Activated CD4-positive, alpha-beta T cell treated with anti-CD3 and anti-CD28 coated beads for 36 hours (primary cell): ENCODE measurements at places on chromosomes 4 and X. TPM values are rescaled to one million over a fixed set of nuclear protein-coding genes. Genes with fewer than 3 reads are reported as not detected.

DNA sequence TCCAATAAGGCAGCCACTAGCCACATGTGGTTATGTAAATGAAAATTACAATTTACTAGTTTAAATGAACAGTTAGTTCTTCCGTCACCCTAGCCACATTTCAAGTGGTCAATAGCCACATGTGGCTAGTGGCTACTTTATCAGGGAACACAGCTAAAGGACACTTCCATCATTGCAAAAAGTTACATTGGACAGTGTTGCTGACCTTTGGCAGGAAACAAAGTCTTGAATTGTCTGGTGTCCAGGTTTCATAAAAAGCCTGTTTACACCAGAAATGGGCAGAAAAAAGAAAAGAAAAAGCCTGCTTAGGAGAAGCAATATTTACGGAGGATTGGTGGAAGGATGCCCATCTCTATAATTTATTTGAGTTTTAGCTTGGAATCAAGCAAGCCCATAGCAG, 38.6 kb downstream of the RWDD4 start:
- no peaks in the 10 kb centered on the region for H3K36me3 ChIP-seq
- no peaks in the 10 kb centered on the region for H3K4me1 ChIP-seq
- H3K27me3 ChIP-seq, result no peaks in the 10 kb centered on the region
- H3K4me3 ChIP-seq, result no peak overlapping the region

DNA sequence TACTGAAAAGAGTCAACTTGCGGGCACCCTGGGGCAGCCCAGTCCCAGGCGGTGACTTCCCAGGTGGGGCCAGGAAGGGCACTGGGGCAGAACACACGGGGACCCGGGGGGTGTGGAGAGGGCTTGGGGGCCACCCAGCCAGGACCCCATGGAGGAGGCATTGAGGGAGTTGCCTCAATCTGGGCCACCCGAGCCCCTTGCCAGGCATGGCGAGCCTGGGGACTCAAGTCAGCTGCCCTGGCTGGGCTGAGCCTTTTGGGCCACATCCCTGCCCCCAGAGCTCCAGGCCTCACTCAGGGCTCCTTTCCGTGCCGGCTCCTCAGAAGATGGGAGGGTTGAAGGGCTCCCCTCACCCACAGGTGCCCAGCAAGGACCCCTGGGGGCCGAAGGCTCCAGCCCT, 6.6 kb upstream of the CPLX1 start:
- H3K4me3 ChIP-seq, result no peak overlapping the region
- peaks cover 13% of the 10 kb centered on the region for H3K27me3 ChIP-seq
- no peaks in the 10 kb centered on the region for H3K36me3 ChIP-seq
- DNase-seq, result no peak

DNA sequence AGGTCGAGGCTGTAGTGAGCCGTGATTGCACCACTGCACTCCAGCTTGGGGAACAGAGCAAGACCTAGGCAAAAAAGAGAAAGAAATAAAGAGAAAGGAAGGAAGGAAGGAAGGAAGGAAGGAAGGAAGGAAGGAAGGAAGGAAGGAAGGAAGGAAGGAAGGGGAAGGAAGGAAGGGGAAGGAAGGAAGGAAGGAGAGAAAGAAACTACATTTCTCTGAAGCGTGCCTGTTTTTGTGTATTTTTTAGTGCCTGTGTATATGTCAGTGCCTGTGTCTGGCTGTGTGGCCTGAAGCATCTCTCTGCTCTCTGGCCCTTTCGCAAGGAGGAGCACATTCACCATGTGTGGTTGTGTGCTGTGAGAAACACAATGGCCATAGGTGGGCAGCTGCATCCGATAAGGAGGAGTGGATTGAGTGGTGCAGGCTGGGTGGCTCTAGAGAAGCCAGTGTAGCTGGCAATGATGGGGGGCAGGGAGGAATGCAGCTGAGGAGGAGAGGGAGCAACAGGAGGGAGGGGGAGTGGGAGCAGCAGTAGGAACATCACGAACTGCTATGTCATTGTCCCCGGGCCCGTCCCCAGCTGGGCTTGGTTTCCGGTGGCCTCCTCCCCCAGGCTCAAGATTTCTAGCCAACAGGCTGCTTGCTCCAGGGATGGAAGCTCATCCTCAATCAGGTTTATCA, 11.4 kb downstream of the SYN1 start:
- no peak for DNase-seq
- H3K4me1 ChIP-seq, result peaks cover 5% of the 10 kb centered on the region
- no peaks in the 10 kb centered on the region for H3K27me3 ChIP-seq
- H3K27ac ChIP-seq, result no peak overlapping the region
- no peaks in the 10 kb centered on the region for H3K36me3 ChIP-seq

DNA sequence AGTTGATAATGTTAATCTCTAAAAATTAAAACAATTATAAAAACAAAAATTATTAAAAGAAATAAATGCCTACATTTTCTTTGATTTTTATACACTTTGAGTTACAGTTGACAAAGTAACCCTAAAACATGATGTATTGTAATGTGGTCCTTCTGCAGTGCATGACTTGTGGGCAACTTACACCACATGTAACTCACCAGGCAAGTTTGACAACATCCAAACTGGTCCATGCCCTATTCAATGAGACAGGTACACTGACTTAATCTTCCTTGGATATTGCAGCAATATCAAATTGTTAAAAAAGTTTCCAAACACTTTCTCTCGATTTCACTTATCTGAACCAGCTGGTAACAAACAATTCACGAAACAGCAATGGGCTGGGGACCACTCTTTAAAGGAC, 81.5 kb downstream of the FTHL17 start:
- H3K27me3 ChIP-seq, result no peaks in the 10 kb centered on the region
- H3K4me1 ChIP-seq, result peaks cover 5% of the 10 kb centered on the region
- no peak for DNase-seq
- no peak overlapping the region for H3K27ac ChIP-seq

- DNase-seq, result no peak
- H3K4me1 ChIP-seq, result no peaks in the 10 kb centered on the region
- H3K27ac ChIP-seq, result no peak overlapping the region
- H3K36me3 ChIP-seq, result no peaks in the 10 kb centered on the region
These were observed 216.2 kb upstream of the BMP3 start for GRCh38 chr4:80814266-80814665.

DNA sequence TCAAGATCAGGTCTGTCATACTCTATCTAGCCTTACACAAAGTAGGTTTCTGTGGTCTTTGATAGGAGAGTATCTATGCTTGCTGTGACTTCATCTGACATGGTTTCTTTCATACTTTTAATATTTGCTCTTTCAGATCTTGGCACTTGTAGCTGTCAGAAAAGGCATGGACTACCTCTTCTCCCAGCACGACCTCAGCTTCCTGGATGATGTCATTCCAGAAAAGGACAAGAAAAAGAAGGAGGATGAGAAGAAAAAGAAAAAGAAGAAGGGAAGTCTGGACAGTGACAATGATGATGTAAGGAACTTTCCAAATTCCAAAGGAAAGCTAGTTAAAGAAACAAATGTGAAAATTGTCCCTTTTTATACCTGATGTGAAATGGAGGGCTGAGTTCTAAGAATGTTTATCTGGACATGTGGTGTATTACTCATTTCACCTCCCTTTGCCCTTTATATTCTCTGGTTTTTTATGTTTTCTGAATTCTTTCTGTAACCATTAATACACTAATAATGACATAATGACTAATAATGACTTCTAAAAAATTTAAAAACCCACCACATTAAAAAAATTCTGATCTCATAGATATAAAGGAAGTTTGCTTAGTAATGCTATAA, 221.2 kb downstream of the SLC4A4 start:
- H3K4me3 ChIP-seq, result no peak overlapping the region
- peaks cover 3% of the 10 kb centered on the region for H3K27me3 ChIP-seq
- no peak overlapping the region for H3K27ac ChIP-seq
- peaks cover 4% of the 10 kb centered on the region for H3K4me1 ChIP-seq

DNA sequence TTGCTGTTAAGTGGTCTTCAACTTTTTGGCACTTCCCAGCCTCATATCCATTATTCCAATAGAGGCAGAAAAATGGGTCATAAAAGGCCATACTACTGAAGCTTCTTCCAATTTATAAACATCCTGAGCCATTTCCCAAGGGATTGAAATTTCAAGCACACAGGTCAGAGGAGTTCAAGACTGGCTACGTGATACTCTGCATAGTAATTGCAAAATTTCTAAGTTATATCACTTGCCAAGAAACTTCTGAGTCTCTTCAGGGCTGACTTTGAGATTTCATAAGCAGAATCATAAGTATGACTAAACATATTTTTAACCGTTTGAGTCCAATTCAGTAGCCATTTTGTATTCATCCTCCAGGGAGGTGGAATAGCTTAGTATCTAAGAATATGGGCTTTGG, 75.6 kb upstream of the RXFP1 start:
- H3K27ac ChIP-seq, result no peak overlapping the region
- no peaks in the 10 kb centered on the region for H3K4me1 ChIP-seq
- no peaks in the 10 kb centered on the region for H3K36me3 ChIP-seq
- H3K27me3 ChIP-seq, result peaks cover 1% of the 10 kb centered on the region
- DNase-seq, result no peak

GRCh38 chr4:31089815-31090214, 369.6 kb downstream of the PCDH7 start:
- H3K27ac ChIP-seq, result no peak overlapping the region
- H3K36me3 ChIP-seq, result no peaks in the 10 kb centered on the region
- H3K27me3 ChIP-seq, result no peaks in the 10 kb centered on the region
- H3K4me3 ChIP-seq, result no peak overlapping the region
- no peaks in the 10 kb centered on the region for H3K4me1 ChIP-seq
- no peak for DNase-seq

- H3K27ac ChIP-seq, result no peak overlapping the region
- H3K4me1 ChIP-seq, result no peaks in the 10 kb centered on the region
- H3K4me3 ChIP-seq, result no peak overlapping the region
- DNase-seq, result no peak
These were observed 338.9 kb downstream of the PTTG2 start for GRCh38 chr4:38298868-38299713.

- peaks cover 58% of the 10 kb centered on the region for H3K27me3 ChIP-seq
- H3K36me3 ChIP-seq, result no peaks in the 10 kb centered on the region
- no peak for DNase-seq
- peak overlapping the region; percentile 73 for H3K4me3 ChIP-seq
- H3K4me1 ChIP-seq, result peaks cover 16% of the 10 kb centered on the region
These were observed 2.1 kb downstream of the NDNF start for GRCh38 chr4:121070274-121070673.

- DNase-seq, result no peak
- H3K27me3 ChIP-seq, result peaks cover 8% of the 10 kb centered on the region
- H3K4me1 ChIP-seq, result peaks cover 4% of the 10 kb centered on the region
- H3K36me3 ChIP-seq, result no peaks in the 10 kb centered on the region
- H3K27ac ChIP-seq, result no peak overlapping the region
These were observed 25.3 kb downstream of the FHIP1A start for GRCh38 chr4:151434183-151434860.

DNA sequence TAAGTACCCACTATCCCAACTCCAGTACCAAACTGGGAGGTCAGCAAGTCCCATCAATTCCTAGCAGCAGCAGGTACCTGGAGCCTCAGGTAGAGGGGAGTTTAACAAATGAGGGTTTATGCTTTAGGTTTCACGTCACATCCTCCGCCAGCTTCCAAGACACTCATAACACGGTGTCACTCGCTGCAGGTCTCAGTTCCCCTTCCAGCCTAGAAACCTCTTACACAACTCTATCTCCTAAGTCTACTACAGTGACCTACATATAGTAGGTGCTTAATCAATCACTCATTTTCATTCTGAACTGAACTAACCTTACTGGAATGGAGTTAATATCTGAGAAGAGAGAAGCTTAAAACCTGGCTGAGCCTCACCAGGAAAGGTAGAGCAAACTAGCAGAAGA, 96.0 kb downstream of the EFHC2 start:
- no peaks in the 10 kb centered on the region for H3K36me3 ChIP-seq
- no peaks in the 10 kb centered on the region for H3K27me3 ChIP-seq
- no peak overlapping the region for H3K27ac ChIP-seq
- peaks cover 12% of the 10 kb centered on the region for H3K4me1 ChIP-seq

DNA sequence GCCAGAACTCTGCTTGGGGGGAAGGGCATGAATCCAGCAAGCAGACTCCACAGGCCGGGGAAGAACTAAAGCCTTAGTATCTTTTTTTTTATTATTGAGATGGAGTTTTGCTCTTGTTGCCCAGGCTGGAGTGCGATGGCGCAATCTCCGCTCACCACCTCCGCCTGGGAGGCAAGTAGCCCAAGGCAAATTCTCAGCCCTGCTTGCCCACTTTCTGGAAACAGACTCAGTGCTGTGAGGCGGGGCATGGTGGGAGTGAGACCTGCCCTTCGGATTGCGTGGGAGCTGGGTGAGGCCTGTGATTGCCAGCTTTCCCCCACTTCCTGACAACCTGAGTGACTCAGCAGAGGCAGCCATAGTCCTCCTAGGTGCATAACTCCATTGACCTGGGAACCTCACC, 348.8 kb downstream of the GASK1B start:
- no peak overlapping the region for H3K27ac ChIP-seq
- no peaks in the 10 kb centered on the region for H3K36me3 ChIP-seq
- DNase-seq, result no peak
- H3K27me3 ChIP-seq, result no peaks in the 10 kb centered on the region

DNA sequence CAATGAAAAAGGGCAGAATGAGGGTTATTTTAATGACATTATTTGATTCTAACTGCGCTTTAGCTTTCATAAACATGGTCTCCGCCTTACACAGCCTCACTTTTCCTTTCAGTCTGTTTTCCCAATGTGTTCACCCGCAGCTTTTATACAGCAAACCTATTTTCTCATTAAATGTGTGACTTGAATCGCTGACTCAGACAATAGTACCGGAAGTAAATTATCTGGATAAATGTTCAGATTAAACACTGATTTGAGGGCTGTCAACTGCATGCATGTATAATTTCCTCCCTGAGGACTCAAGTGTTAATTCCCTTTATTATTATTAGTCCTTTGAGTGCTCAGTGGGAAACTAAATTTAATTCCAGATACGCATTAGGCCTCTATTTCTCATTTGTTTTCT, 117.3 kb downstream of the FAM133A start:
- H3K36me3 ChIP-seq, result no peaks in the 10 kb centered on the region
- no peak overlapping the region for H3K27ac ChIP-seq
- DNase-seq, result no peak
- H3K4me1 ChIP-seq, result no peaks in the 10 kb centered on the region

GRCh38 chr4:139978692-139979091, 175.3 kb downstream of the MAML3 start:
- no peak overlapping the region for H3K4me3 ChIP-seq
- H3K36me3 ChIP-seq, result no peaks in the 10 kb centered on the region
- H3K27ac ChIP-seq, result peak overlapping the region; percentile 58

The DGKK gene
- total RNA-seq, result not detected

The UGT2A1 gene
- not detected for total RNA-seq

The XAGE1A gene
- total RNA-seq, result not detected

The RBM47 gene
- total RNA-seq, result 3.2 TPM

The FUNDC2 gene
- 86.9 TPM for total RNA-seq

The RASGEF1B gene
- total RNA-seq, result 3.4 TPM

The ANXA10 gene
- total RNA-seq, result not detected
